GM19239 (cell line): ENCODE measurements at places on chromosomes 7 and 10.

- no peak for DNase-seq
Observed at GRCh38 chr10:48670978-48671913, 13.4 kb upstream of the WDFY4 start.

DNA sequence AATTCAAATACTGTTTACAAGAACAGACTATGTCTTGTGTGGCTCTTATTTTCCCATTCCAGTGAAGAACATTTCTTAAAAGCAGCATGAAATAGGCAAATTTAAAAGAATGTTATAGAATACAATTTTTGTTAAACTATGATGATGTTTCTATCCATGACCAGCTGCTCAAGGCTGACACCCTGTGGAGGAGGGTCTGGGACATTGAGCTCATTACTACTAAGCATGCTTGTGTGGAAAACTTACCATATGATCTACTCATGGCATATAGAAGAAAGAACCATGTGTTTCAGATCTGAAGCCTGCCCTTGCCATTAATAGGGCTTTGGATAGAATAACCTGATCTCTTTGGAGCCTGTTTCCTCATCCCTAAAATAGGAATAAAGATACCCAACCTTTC, 125.0 kb downstream of the FOXP2 start:
- DNase-seq, result no peak

DNA sequence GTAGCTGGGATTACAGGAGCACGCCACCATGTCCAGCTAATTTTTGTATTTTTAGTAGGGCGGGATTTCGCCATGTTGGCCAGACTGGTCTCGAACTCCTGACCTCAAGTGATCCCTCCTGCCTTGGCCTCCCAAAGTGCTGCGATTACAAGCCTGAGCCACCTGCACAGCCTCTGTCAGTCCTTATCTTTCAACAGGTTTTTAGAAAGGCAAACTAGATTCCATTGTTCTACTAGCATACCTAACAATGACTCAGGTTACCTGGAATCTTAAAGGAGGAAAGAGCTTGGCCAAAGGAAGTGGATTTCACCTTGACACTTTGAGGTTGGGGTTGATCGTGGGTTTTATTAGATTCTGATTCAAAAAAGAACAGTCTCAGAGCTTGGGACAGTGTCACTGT, 3.2 kb downstream of the ABCC2 start:
- no peak for DNase-seq

GRCh38 chr10:63697956-63698786, 177.0 kb downstream of the REEP3 start:
- no peak for DNase-seq

DNA sequence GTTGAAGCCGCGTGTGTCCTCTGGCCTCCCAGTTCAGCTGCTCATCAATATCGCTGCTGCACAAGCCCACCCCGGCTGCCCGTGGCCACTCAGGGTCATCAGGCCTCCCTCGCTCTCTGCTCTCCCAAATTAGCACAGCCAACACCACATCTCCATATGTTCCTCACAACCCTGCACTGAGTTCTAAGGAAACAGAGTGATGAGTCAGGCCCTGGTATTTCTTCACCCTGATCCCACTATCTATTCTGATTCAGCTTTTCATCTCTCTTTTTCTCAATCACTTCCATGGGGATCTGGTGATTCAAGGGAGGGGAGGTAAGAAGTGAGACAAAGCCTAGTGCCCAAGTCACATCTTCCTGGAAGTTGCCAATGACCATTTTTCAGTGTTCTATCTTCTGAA, 23.8 kb downstream of the CYTH3 start:
- DNase-seq, result no peak

DNA sequence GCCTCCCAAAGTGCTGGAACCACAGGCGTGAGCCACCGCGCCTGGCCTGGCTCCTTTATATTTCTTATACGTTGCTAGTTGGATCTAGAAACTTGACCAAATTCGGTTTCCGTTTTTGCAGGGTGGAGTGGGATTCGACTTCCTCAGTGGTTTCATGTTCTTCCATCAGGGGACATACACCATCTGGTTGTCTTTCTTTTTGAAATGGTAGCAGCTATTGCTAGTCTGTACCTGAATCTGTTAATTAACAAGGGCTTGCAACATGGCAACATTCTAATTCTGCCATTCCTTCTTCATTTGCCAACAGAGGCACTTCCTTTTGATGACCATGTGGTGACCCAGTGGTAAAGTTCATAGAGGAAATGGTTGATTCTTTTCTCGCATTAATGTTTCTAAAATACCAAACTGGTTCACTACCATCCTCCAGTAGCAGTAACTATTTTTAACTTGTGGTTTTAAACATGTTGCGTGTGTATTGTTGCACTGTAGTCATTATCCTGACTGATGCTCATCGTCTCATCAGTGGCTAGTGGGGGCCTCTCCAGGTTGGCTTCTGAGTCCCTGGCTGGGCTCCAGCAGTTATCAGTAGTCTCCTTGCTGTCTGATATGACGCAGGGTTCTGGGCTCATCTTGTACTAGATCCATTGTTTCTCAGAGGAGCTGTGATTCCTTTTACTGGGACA, 159.2 kb downstream of the RGS10 start:
- DNase-seq, result no peak

GRCh38 chr7:108003599-108003935, 606 bp upstream of the LAMB1 start:
- DNase-seq, result no peak

DNA sequence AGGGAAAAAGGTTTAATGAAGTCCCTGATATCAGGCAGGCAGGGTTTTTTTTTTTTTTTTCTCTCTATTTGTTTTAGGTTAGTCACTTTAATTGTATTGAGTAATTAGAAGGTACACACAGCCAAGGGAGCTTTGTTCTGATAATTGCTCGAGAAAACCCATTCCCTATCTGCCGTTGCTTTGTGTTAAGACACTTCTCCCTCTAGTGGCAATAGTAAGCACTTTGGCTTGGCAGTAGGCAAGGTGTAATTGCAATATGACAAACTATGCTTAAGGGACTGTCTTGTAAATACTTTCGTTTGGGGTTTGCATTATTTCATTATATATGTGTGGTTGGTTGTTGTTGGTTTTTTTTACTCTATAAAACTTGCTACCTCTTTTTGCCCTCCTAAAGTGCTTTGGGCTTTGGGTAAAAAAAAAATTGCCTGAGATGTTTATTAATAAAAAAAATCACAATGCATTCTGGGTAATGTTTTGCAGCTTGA, 113.4 kb downstream of the BTRC start:
- DNase-seq, result peak; percentile 58

DNA sequence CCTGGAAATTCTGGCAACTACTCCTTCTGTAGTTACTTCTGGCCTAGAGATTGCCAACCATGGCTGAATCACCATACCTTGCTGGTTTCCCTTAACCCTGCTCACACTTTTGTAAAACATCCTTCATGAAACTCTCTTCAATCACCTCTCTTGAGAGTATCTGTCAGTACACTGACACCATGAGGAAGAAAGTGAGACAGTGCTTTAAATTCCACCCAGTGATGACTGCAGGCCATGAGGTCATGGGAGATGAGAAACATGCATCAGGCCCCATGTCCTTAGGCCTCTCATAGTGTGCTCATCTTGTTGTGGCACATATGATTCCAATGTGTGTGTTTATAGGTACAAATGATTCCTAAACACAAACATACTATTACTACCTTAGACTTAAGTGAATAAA, 24.6 kb upstream of the NAMPT start:
- no peak for DNase-seq

DNA sequence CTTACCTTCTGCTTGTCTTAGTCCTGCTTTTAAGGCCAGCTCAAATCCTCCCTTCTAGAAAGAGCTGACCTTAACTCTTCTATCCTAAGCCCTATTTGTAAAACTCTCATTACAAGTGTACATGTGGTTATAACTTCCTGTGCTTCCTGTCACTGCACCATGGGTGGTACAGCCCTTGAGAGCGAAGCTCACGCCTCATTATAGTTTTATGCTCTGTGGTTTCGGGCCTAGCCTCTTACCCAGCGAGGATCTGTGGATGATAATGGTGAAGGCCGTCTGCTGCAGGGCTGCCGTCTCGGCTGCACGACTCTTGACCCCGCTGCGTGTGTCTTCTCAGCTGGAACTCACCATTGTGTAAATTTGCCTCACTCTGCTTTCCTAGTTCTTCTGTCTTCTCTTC, 74.6 kb downstream of the CUL1 start:
- DNase-seq, result peak; percentile 16

DNA sequence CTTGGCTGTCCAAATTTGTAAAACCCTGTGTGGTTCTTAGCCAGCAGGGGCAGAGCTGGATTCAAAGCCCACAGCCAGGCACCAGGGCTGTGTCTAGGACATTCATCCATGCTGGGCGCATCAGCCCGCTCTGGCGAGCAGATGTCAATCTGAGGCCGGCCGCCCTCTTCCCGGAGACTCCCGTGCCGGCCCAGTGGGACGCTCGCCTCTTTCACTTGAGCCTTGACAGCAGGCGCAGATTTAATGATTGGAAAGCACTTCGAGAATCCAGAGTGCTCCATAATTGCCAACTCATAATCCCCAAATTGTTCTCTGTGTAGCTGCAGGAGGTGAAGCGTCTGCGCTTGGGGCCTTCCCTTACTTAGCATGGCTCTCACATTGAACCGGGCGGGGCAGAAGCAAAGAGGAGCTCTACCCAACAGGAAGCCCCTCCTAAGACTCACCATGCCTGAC, 36.7 kb downstream of the SLIT1 start:
- no peak for DNase-seq

GRCh38 chr7:43586251-43586900, 3.5 kb downstream of the STK17A start:
- no peak for DNase-seq
